Frontal cortex (tissue), 4 donors: ENCODE measurements at places on chromosomes 5 and 9.

GRCh38 chr5:94621763-94622162 lies 3.3 kb downstream of the SLF1 start:
- no peak for DNase-seq

DNA sequence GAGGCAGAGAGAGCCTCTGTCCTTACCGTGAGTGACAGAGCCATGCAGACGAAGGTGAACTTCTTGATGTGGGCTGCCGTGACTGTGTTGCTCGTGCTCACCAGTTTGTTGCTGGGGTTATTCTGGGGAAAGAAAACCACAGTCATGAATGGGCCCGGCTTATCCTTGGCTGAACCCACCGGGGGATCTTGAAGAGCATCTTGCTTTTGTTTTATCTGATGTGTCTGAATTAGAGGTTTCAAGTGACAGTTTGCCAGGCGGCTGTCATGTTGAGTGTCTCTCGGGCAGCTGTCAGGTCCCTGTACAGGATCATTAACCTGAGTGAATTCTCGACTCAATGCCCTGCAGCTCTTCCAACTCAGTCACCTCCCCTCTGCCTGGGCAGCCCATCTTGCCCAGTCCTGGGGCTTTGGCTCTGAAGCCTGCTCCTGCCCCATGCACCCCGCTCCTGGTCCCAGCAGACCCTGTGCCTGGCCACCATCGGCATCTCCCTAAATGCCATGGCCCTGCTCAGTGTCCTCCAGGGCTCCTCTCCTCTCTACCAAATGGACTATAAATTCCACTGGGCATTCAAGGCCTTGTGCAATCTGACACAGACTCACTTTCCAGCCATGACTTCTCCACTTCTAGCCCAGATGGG lies 77.4 kb downstream of the OTULIN start:
- DNase-seq: no peak

DNA sequence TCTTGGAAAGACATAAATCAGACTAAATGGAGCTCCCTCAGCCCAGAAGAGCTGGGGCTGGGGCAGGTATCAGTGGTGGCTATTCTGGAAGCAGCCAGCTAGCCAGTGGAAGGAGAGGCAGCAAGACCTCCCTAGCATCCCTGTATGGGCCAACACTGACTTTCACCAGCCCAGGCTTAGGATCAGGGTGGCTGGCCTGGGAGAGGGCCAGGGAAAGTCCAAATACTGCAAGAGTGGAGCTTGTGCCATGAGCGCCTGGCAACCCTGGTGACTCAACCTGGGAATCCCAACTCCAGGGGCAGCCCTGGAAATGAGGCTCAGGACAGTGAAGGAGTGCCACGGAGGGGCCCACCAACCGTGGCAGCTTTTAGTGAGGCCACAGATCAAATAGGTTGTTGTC lies 7.6 kb upstream of the IRF1 start:
- no peak for DNase-seq

- no peak for DNase-seq
Observed at GRCh38 chr9:69674112-69674685, 2.0 kb upstream of the APBA1 start.

GRCh38 chr9:109110329-109111021 lies 9.3 kb downstream of the TMEM245 start:
- no peak for DNase-seq

GRCh38 chr5:6495433-6496206 lies 47.0 kb downstream of the UBE2QL1 start:
- no peak for DNase-seq
